Glutamatergic neuron (in vitro differentiated cells): ENCODE measurements at places on chromosomes 3 and 15.

- no peak for DNase-seq
Observed at GRCh38 chr3:168267179-168267578, 171.5 kb upstream of the GOLIM4 start.

- no peak for DNase-seq
Observed at GRCh38 chr3:151225040-151225975, 22.3 kb upstream of the GPR171 start.

DNA sequence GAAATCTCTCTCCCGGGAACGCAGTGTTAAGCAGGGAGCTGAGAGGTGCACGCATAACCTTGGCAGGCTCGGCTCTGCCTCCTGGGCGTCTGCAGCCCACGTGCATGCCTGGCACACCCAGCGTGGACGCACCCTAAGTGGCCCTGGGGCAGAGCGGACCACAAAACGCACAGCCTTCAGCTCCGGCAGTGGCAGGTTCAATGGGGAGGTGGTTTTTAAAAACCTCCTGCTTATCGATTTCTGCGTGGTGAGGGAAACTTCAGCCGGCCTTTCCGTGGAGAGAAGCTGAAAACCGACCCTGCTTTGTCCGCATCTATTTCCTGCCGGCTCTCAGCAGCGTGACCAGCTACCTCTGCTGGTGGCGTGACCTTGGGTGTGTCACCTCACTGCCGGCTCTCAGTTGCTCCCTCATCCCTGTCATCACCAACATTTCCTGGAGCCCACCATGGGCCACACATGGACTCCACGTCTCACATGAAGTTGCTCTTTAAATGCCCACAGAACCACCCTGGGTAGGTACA is 134.8 kb upstream of the MEF2A start:
- peak; percentile 4 for DNase-seq

GRCh38 chr15:62122249-62122648 is 42.8 kb downstream of the C2CD4B start:
- no peak for DNase-seq

DNA sequence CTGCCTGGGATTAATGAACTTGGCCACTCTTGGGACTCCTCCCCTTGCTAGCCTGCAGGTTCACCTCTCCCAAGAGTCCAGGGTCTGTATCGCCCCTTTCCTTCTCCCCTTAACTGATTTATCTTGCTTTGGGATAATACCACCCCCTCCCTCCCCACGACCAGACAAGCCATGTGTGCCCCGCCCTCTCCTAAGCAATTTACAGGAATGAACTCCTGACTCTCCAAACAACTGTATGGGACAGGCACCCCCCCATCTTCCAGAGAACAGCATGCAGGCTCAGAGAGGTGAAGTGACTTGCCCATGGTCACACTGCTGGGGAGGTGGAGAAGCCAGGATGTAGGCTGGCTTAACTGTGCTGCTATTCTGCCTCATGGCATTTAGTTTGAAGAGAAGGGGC is 46.8 kb downstream of the RGMA start:
- DNase-seq = no peak

DNA sequence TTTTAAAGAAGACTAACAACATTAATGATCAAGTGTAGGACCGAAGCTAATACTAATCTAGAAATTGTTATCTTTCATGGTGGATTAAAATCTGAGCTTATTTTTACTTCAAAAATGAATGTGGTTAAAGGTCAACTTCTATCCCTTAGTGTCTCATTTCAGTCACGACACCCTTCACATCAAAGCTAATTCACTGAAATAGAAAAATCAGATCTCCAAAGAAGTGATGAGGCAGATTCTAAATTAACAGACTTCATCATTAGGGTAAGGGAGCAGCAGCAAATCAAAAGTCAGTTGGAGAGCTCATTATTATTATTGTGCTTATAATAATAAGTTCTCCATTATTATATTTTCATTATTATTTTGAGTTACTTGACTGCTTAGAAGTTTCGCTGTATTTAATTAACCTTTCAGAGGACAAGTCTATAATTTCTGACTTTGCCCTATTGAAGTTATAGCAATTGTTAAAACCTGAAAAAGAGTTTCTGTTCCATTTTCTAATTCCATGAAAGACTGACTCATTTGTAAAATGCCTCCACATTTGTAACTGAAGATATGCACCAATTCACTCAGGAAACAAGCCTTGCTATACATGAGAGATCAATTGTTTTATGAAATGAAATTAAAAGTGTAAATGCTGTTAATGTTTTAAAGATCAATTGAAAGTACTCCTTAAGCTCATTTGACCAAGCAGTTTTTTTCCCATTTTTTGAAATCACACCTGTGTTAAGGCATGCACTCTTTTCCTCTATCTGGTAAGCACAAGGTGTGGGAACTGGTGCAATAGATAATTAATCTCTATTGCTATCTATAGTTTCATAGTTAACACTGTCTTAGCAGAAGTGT is 23.1 kb upstream of the CMC1 start:
- no peak for DNase-seq

DNA sequence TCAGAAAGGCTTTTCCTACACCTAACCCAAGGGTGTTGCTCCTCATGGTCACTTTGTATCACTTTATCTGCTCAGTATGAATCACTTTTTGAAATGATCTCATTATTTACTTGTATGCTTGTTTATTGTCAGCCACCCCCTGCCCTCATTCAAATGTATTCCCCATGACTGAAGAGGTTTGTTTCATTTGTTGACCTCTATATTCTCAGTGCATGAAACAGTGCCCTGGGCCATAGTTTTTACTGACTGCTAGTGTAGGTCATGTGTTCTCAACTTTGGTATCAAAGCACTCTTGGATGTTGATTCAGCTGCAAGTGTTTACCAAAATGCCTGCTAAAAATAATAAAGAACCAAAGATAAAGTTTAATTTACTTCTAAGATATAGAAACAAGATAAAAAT is 381.7 kb upstream of the ARPP21 start:
- no peak for DNase-seq

GRCh38 chr3:177446165-177446601 is 248.9 kb upstream of the TBL1XR1 start:
- no peak for DNase-seq

GRCh38 chr3:120816728-120817127 is 74.2 kb downstream of the GTF2E1 start:
- no peak for DNase-seq

DNA sequence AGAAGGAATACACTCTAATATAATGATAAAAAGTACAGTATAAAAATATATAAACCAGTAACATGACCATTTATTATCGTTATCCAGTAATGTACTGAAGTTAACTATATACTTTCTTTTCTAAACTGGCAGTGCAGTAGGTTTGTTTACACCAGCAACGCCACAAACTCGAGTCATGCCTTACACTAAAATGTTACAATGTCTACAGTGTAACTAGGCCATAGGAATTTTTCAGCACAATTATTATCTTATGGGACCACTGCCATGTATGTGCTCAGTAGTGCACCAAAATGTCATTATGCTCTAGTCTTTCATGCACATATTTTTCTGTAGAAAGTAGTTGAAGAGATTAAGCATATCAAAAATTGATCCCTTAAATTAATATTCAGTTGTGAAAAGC is 609.8 kb upstream of the BCHE start:
- no peak for DNase-seq

DNA sequence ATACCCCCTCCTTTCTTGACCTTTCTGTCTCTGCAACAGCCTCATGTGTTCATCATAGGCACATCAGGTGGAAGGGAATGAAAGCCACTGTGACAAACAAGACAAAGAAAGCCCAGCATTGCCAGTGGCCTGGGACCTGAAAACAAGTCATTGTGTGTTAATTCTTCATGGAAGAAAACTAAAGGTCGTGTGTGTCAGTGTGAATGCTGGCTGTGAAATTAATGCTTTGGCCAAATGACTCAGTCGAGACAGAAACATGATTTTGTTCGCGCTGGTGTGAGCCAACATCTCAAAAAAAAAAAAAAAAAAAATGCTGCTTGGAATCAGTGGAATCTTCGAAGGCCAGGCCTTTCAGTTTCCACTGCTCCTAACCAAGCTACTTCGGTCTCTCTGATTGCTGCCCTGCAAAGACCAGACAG is 386.5 kb upstream of the PROK2 start:
- no peak for DNase-seq

DNA sequence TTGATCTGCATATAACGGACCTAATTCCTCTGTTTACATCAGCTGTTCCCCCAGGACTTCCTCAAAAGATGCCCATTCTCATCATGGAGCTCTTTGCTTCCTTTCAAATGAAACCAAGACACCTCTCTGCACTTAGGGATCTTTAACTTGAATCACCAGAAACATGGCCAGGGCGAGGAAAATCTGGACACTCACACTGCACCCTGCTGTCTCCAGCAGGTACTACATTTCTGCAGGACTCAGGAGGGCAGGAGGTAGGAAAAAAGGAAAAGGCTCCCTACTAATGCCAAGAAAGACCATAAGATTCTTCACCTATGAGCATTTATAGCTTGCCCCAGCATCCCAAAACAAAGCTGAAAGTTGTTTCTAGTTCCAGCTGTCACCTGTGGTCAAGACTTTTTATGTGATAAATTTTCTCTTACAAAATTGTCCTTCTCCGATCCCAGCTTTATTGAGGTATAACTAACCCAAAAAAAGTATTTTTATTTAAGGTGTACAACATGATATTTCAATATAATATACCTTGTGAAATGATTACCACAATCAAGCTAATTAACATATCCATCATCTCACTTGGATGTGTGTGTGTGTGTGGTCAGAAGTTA is 87.3 kb upstream of the C15orf61 start:
- DNase-seq = peak; percentile 66

DNA sequence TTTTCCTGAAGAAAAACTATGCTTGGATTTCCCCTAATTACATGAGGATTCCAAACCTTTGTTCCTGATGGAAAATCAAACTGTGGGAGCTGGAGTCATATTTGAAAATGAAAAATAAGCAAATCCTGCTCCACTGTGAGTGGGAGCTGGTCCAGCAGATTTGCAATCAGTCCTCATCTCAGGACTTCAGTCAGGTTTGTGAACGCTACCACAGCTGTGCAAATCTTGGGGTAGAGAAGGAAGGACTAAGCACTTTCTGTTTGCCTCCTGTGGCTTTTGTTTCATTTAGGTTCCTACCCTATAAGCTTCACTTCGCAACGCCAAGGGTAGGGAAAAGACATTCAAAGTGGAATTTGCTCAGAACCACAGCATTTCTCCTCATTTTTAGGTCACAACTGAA is 238.2 kb downstream of the TUSC7 start:
- DNase-seq = no peak

- no peak for DNase-seq
Observed at GRCh38 chr15:58908550-58909309, 24.7 kb downstream of the SLTM start.

DNA sequence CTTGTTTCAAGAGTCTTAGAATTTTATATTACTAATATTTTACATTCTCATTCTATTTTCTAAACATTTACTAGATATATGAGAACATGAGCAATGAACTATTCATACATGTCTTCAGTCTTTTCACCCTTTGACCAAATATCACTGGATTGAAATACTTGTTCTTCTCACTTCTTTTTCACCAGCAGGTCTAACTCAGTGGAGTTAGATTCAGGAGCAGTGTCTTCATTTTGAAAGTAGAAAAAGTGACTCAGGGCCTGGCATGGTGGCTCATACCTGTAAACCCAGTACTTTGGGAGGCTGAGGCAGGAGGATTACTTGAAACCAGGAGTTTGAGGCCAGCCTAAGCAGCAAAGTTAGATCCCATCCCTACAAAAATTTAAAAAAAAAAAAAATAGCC is 70.8 kb downstream of the USP13 start:
- DNase-seq = no peak
